ENCODE measurements at places on chromosomes 4 and X.

- peak; percentile 21 for DNase-seq
Observed at GRCh38 chrX:74613370-74614092, 893 bp downstream of the RLIM start.

- DNase-seq = peak; percentile 86
Observed at GRCh38 chr4:76752861-76753501, 145.0 kb downstream of the SOWAHB start.

- DNase-seq = no peak
Observed at GRCh38 chr4:141642711-141643110, 6.3 kb downstream of the IL15 start.

DNA sequence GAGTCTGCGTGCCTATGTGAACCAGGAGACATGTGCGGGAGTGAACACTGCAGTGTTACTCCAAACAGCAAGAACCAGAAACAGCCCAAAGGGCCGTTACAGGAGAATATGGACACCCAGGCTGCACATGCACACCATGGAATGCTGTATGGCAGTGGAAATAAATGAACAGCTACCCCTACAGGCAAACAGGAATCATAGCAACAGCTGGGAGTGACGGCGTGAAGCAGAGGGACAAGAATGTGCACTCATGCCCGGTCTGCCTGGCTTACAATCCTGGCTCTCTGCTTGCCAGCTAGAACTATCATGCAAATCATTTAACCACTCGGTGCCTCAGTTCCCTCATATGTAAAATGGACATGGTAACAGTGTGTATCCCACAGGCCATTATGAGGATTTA lies 16.6 kb downstream of the GPKOW start:
- DNase-seq = no peak

DNA sequence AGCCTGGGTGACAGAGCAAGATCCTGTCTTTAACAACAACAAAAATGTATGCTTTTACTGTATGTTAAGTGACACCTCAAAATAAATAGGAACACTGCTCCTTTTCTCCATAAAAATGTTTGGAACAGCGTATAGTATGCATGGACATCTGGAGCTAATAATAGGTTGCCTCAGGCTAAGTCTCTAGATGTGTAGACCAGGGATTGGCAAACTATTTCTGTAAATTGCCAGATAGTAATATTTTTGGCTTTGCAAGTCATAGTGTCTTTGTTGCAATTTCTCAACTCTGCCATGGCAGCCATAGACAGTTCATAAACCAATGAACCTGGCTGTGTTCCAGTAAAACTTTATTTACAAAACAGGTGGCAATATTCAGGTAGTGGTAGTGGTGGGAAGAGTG lies 76.6 kb upstream of the CBLL2 start:
- no peak for DNase-seq

DNA sequence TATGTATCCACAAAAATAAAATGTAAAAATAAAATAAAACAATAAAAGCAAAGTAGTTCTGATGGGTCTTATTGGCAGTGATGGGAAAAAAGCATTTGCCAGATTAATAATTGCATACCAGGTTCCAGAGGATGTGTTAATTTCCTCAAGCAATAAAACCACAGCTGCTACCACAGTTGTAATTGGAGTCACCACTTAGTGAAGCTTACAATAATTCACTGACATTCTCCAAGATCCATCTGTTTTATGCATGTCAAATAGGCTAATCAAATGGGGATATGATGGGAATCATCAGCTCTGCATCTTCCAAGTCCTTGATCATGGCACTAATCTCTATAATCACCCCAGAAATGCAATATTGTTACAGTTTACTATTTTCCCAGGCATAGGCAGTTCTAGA lies 123.5 kb upstream of the EMCN start:
- DNase-seq = no peak

Data from kidney capillary endothelial cell (primary cell).